ENCODE measurements at places on chromosomes 7 and 10.

DNA sequence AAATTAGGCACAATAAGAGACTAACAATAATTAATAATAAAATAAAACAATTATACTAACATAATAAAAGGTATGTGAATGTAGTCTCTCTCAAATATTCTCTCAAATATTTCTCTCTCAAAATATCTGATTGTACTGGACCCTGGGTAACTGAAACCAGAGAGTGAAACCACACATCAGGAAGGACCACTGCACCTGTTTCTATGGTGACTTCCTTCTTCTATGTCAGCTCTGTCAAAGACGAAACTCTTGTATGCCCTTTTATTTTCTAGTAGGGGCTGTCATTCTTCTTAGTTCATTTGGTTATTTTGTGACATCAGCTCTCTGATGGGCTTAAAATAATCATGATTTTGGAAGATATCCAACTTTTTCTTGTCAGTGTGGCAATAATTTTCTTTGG is 428.0 kb upstream of the TPK1 start:
- no peak overlapping the region for H3K4me3 ChIP-seq
- DNase-seq, result no peak
- H3K27ac ChIP-seq, result no peak overlapping the region
- no peaks in the 10 kb centered on the region for H3K27me3 ChIP-seq
- H3K36me3 ChIP-seq, result no peaks in the 10 kb centered on the region

DNA sequence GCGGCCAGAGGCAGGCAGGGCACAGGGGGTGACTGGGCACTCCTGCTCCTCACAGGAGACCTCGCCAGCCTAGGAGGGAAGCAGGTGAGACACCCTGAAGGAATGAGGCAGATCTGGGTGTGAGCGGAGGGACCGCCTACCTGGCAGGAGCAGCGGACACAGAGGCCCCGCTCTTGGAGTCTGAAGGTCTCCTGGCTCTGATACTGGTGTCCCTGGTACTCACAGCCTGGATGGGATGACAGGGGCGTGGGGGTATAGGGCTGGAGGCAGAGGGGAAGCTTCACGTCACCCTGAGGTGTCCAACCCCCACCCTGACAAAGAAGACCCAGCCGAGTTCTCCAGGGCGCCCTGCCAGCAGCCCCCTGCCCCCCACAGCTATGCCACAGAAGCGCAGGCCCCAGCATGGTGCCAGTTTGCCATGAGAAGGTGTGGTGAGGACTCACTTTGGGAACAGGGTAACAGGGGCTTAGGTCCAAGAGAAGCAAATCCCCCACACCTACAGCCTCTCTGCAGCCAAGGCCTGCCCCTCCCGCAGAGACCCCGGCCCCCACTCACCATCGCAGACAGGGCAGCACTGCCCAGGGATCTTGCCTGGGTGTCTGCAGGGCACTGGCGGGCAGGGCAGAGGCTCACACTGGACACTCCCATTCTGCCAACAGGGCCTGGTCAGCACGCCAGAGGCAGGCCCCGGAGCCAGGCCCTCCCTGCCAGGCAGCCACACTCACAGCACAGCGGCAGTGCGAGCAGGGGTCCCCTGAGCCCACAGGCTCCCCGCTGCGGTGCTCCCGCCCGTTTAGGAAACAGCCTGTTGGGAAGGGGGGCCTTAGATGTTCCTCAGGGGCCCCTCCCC is 17.0 kb downstream of the KCP start:
- peak; percentile 59 for DNase-seq
- peaks cover 9% of the 10 kb centered on the region for H3K4me1 ChIP-seq
- H3K4me3 ChIP-seq, result no peak overlapping the region

- no peak for DNase-seq
- H3K4me1 ChIP-seq, result no peaks in the 10 kb centered on the region
- no peaks in the 10 kb centered on the region for H3K36me3 ChIP-seq
- H3K27me3 ChIP-seq, result no peaks in the 10 kb centered on the region
- H3K4me3 ChIP-seq, result no peak overlapping the region
- H3K27ac ChIP-seq, result no peak overlapping the region
Measured at GRCh38 chr7:69537691-69538090, 60.6 kb upstream of the AUTS2 start.

DNA sequence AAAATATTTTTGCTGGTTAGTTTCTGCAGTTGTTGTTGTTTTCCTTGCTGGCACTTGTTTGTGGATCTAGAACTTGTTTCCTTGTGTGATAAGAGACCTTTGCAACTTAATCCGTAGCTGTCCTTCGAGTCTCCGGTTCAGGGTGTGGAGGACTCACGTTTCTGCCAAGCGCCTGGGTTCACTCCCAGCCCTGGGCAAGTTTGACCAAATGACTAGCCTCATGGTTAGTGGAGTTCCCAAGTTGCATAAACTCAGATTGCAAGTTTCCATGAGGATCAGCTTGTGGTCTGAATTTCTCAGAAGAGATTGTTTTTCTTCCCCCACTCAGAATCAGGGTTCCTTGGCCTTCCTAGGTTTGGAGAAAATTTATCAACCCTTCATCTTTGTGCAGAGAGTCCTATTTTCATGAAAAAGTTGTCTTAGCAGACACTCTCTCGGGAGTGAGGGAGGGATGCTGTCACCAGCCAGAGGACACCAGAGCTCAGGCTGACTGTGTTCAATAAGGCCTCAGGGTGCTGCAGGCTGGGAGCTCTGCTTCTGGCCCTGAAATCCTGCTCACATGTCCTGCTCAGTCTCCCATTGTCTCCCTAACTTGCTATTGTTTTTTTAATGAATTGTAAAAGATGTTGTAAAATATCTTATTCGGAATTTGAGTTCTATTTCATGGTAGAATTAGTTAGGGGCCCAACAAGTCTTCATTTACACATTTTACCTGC is 377.7 kb upstream of the KLF6 start:
- DNase-seq, result no peak
- no peak overlapping the region for H3K4me3 ChIP-seq
- H3K27me3 ChIP-seq, result no peaks in the 10 kb centered on the region
- H3K36me3 ChIP-seq, result no peaks in the 10 kb centered on the region
- H3K4me1 ChIP-seq, result no peaks in the 10 kb centered on the region
- H3K27ac ChIP-seq, result no peak overlapping the region

Data from spleen (tissue), 13 donors.